ENCODE measurements at places on chromosomes 12 and 14.

GRCh38 chr12:101875162-101875561 lies 2.2 kb upstream of the DRAM1 start:
- no peak for DNase-seq

DNA sequence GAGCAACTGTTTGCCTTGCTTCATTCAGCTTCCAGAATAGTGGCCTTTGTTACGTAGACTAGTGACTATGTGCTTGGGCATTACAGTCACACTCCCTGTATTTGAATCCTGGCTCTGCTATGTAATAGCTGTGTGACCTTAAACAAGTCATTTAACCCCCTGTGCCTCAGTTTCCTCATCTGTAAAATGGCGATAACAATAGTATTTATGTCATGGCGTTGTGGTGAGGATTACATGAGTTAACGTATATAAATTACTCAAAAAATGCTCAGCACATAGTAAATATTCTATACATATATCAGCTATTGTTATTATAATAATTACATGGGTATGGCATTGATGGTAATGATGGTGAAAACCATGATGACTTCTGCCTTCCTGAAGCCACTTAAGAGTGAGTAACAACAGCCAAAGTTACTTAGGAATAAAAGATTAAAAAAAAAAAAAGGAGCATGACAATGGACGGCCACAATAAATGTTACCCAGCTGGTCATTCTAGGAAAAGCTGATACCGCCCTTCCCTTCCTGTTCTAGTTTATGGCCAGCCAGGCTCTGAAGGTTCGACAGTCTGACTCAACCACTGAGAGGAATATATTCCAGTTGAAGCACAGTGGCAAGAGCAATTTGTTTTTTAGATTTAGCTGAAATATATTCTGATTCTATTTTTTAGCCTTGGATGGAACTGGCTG lies 9.9 kb upstream of the ADIPOR2 start:
- no peak for DNase-seq

GRCh38 chr14:65880507-65880906 lies 468.0 kb downstream of the FUT8 start:
- DNase-seq, result no peak

DNA sequence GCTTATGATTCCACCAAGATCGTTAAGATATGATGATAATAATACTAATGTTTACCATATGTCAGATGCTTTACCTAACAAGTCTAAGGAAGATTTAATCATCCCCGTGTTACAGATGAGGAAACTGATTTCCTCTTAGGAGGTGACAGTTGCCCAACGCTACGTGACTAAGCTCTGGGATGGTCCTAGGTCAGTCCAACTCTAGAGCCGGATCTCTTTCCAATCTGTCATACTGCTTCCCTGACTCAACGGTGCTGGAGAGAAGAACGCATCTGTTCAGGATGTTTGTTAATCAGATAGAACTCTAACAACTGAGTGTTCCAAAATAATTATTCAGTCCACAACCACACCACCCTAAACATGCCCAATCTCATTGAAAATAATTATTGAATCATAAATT lies 39.8 kb downstream of the NDUFA12 start:
- no peak for DNase-seq

DNA sequence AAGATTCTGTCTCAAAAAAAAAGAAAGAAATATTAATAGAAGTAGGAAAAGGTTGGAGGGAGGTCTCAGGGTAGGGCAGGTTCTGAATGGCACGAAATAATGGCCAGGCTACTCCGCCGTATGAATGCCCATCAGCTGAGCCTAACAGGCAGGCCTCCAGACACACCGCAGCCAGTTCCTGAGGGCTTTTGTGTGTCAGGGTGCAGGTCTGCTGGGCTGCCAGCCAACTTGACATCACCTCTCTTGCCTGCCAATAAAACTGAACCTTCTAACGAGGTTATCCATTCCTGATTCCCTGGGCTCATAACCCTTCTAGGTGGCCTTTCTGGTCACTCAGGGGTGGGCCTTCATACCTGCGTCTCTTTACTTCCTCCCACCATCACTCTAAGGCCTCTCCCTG lies 3.0 kb downstream of the IFI27 start:
- no peak for DNase-seq

GRCh38 chr12:103557628-103558010 lies 29.5 kb upstream of the STAB2 start:
- no peak for DNase-seq

DNA sequence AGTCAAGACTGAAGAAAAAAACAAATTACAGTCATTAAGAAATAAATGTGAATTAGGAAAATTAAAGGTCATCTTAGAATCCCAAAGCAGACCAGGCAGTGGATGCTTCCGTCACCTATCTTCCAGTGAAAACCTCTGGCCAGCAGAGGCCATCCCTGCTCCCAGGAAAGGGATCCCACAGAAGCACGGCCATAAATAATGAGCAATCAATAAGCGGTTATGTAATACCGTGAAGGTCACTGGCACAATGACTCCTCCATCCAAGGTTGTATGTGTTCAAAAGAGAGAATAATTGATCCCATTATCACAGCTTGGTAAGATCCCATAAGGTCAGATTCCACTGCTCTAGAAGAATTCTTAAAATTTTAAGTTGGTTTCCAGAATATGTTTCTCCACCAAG lies 85.7 kb downstream of the PPP2R5E start:
- no peak for DNase-seq

DNA sequence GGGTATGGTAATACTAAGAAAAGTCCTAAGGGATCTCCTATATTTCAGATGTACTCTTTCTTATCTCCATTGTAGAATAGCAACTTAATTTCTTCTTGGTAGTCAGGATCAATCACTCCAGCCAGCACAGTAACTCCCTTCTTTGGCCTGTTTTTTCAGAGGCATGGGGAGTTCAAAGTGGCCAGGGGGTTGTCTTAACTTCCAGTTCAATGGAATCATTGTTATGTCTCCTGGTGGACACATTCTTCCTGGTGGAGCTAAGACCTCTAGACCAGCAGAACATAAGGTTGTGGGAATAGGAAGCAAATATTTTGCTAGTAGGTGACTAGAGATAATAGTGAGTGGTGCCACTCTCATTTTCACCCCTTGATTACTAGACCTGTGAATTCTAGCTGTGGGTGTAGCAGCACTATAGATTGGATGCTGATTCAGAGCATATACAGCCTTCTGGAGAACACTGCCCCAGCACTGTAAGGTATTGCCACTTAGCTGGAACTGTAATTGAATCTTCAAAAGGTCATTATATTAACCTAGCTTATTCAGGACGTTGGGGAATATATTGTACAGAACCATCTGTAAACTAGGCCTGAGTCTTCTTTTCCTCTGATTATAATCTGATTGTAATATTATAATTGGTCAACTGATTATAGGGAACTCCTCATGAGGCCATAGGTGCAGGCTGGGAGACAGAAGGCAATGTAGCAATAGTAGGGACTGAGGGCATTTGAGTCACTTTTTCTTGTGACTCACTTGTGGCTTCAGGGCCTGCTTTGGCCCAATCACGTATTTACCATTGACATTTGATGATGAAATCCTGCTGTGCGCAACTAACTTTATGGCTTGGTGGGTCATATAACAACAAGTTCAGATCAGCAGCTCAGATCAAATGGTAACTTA lies 60.2 kb upstream of the ATP2B1 start:
- no peak for DNase-seq

DNA sequence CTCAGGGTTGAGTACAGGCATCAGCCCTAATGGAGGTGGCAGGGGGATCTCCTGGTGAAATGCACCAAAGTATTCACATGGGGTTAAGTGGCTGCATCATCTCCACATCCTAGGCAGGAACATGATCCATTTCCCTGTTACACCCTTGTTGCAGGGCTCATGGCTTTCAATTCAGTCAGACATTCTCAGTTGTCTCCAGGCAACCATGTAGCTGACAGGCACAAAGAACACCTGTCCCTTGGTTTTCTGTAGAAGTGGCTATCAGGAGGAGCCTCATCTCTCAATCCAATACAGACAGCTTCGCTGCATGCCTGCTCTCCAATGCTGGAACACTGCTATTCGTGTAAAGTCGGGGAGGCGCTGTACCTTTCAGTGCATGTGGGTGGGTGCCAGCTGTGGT lies 299.0 kb upstream of the FOXG1 start:
- peak; percentile 19 for DNase-seq

- no peak for DNase-seq
Measured at GRCh38 chr12:20376984-20377383, 8.6 kb downstream of the PDE3A start.

DNA sequence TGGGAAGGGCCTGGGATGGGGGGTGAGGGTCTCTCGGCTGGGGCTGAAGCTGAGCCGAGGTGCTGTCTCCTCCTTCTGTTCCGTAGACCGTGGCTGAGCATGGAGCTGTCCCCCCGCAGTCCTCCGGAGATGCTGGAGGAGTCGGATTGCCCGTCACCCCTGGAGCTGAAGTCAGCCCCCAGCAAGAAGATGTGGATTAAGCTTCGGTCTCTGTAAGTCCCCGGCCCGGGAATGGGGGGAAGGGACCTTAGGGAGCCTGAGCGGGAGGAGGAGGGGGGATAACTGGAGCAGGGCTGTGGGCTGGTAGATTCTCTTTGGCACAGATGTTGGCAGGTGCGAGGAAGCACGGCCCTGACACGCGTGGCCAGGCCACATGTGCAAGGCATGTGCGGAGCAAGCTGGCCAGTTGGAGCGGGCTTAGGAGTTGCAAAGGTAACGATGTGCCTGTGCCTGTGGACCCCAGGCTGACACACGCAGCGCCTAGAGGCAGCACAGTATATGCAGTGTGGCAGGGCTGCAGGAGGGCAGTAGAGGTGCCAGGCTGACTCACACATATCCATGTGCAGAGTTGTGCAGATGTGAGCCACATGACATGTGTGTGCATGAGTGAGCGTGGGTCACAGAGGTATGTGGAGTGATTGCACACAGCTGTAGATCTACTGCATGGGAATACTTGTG lies 512 bp downstream of the PDE1B start:
- DNase-seq, result peak; percentile 36

DNA sequence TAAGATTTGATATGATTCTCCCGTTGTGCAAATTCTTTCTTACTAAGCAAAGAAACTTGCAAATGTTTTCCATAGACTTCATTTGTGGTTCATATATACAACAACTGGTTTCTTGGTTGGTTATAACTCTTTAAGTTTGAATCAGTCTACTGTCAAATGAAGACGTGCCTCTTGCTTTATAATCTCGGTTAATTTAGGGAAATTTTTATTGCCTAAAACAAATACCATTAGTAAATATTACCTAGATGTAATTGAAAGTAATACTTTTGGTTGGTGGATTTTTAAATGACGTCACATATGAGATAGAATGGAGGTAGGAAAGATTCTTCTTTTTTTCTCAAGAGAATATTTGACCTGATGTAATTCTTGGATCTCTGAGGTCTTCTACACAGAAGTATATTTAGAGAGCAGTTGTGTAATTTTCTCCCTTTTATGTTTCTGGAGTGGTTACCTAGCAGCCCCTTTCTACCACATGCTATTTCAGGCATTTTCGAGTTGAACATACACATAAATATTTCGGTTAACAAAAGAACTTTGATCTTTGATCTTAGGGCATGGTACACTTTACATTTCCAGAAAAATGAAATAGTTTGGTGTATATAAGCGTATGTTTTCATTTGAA lies 1.7 kb downstream of the ATF7IP start:
- no peak for DNase-seq

All from femur (tissue), 1 donor.